ENCODE measurements at places on chromosomes 7 and 10.

- DNase-seq: no peak
Measured at GRCh38 chr10:71712170-71712569, 7.4 kb downstream of the C10orf105 start.

GRCh38 chr7:127258111-127258510 lies 5.4 kb upstream of the GRM8 start:
- no peak for DNase-seq

DNA sequence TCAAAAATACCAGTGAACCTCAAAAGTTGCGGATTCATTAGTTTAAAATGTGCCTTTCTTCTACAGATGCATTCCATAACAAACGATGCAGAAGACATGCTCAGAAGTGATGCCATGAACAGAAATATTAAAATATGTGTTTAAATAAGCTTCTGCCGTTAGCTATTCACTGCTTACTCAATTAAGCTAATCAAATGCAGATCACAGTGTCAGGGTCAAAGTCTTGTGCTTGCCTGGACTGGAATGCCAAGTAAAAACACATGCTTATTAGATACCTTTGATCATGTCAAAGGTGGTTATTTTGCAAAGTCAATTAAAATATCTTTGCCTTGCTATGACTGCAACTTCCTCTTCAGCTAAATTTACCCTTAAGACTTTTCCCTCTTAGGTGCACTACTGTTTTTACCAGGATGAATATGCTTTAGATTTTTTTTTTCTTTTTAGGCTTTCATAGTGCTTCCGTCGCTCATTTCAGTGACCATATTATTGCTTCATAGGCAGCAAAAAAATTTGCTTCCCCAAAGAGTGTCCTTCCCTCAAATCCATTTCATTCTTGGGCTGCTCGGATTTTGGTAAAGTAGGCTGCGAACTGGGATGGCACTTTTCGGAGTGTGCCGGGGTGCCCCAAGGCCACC lies 905 bp downstream of the ASB13 start:
- no peak for DNase-seq

- DNase-seq: no peak
Measured at GRCh38 chr7:600149-601035, 80.7 kb upstream of the PDGFA start.

DNA sequence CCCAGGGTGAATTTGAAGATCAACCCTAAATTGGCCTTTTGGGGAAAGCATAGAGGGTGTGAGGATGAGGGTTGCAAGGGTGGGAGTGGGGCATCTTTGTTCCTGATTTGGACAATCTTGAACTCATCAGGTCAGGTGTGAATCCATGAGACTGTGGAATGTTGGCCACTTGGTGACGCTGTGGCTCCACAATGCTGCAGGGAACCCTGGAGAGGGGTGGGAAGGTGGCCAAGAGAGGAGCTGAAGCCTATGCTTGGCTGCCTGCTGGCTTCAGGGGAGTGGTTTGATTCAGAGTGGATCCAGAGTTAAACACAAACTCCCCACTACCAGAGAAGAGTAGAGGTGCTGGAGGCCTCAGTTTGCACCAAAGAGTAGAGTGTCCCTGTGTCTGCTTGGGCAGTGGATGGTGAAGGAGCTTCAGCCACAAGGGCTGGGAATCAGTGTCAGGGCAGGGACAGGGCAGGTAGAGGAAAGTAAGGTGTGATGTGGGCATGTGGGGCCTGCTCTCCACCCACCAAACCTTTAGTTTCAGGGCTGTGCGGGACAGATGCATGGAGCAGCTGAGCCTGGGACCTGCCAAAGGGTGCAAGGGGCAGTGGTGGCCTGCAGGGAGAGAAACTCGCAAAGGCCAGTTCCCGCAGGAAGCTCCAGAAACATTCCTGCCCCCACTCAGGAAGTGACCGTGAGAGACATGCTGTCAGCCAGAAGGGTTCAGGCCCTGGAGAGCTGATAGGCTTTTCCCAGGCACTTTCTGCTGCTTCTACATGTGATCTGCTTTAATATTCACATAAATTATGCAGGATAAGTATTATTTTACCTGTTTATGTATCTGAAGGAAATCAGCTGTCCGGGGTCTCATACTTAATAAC lies 81.0 kb upstream of the PRSS58 start:
- DNase-seq: no peak

DNA sequence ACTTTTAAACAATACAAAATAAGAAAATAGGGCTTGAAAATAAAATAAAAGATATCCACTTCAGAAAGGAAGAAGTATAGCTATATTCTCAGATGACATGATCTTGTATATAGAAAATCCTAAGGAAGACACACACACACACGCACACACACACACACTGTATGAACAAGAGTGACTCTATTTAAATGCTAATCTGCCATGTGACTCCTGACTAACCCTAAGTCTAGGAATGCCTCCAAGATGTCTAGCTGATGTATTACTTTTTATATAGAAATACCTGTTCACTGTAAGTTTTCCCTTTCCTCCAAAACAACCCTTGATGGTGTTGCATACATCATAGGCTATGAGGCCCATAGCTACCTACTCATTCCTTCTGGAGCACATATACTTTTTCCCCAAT lies 173.1 kb upstream of the LRRTM3 start:
- no peak for DNase-seq

GRCh38 chr7:71987200-71987767 lies 424.9 kb downstream of the CALN1 start:
- no peak for DNase-seq

- no peak for DNase-seq
Measured at GRCh38 chr7:108193594-108194498, 63.7 kb upstream of the LAMB4 start.

- no peak for DNase-seq
Measured at GRCh38 chr7:48617508-48617907, 306.8 kb upstream of the CDC14C start.

GRCh38 chr7:14666304-14666703 lies 236.2 kb downstream of the DGKB start:
- no peak for DNase-seq

DNA sequence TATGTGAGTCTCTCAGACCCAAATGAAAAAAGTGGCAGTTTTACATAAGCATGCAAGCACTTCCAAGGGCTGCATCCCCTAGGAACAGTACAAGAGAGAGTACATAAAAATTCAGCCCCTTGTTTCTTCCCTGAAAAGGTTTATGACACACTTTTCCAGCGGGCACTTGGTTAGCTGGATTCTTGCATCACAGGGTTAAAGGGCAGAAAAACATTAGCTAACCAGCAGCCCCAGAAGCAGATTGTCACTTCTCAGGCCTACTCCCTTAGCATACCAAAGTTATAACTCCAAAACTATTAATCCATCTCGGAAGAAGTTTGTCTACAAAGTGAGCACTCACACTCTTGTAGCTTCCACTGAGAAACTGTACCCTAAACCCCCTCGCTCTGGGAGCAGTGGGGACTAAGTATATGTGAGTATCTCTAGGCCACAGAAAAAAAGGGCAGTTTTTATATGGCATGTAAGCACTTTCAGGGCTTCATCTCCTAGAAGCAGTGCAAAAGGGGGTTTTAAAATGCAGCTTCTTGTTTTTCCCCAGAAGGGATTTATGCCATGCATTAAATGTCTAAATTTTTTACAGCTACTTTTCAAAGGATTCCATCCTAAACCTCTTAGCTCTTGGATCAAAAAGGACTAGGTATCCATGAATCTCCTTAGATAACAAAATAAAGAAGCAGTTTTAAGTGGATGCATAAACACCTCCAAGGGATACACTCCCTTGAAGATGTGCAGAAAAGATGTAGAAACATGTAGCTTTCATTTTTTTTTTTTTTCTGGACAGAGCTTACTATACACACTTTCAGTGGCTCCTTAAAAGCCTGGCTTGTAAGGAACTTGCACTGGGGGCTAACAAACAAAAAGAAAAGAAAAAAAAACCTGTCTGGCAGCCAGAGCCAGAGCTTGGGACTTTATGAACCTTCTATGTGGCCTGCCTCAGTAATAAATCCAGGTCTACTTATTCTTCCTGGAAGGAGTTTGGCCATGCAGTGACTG lies 956.7 kb downstream of the CCSER2 start:
- no peak for DNase-seq

- DNase-seq: no peak
Measured at GRCh38 chr7:131603932-131604331, 47.5 kb upstream of the PODXL start.

DNA sequence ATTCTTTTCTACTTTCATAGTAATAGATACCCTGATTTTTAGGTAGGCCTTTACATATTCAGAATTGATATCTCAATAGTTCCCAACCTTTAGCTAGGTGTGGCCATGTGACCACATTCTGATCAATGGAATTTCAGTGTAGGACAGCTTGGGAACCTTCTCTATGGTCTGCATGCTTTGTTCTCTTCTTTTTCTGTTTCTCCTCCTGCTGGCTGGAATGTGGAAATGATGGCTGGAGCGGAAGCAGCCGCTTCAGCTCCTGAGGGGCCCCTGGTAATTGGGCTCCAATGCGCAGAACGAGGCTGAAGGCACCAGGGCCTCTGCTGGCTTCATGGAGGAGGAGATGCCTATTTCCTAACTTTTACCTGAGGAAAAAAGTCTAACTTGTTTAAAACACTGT lies 152.6 kb downstream of the ZMYND11 start:
- DNase-seq: no peak

DNA sequence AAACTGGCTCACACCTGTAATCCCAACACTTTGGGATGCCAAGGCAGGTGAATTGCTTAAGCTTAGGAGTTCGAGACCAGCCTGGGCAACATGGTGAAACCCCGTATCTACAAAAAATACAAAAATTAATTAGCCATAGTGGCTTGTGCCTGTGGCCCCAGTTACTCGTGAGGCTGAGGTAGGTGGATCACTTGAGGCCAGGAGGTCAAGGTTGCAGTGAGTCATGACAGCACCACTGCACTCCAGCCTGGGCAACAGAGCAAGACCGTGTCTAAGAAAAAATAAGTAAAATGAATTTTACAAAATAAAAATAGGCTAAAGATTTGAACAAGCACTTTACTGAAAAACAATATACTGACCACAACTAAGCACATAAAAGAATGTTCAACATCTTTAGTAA lies 9.8 kb upstream of the ORC5 start:
- no peak for DNase-seq

DNA sequence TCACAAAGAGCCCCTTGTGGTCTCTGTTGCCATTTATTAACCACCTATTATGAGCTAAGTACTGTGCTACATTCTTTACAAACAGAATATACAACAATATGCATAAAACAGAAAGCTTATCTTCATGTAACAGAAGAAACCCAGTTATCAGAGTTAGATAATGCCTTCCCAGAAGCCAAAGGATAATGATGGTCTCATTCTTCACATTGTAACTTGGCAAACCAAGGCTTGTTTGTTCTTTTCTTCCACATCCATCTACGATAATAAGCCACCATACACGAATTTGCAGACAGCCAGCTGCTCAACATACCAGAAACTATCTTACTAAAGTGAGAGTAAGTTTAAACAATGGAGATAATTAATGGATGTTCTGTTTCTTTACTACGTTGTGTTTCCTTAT lies 127.6 kb downstream of the NEBL start:
- no peak for DNase-seq

GRCh38 chr7:18689551-18689950 lies 194.0 kb downstream of the HDAC9 start:
- DNase-seq: no peak

GRCh38 chr7:152677808-152678670 lies 2.1 kb upstream of the XRCC2 start:
- no peak for DNase-seq

- DNase-seq: no peak
Measured at GRCh38 chr10:29011516-29011915, 277.4 kb upstream of the LYZL1 start.

GRCh38 chr7:142468871-142469665 lies 211.2 kb upstream of the PRSS58 start:
- DNase-seq: no peak

- no peak for DNase-seq
Measured at GRCh38 chr7:27560706-27561235, 101.9 kb downstream of the HIBADH start.

GRCh38 chr7:33936503-33936902 lies 31.2 kb downstream of the BMPER start:
- DNase-seq: no peak

- DNase-seq: no peak
Measured at GRCh38 chr7:141541375-141541774, 9.8 kb upstream of the AGK start.

- DNase-seq: no peak
Measured at GRCh38 chr10:129704225-129704624, 237.2 kb downstream of the MGMT start.

- no peak for DNase-seq
Measured at GRCh38 chr7:35893649-35894048, 92.8 kb downstream of the SEPTIN7 start.

DNA sequence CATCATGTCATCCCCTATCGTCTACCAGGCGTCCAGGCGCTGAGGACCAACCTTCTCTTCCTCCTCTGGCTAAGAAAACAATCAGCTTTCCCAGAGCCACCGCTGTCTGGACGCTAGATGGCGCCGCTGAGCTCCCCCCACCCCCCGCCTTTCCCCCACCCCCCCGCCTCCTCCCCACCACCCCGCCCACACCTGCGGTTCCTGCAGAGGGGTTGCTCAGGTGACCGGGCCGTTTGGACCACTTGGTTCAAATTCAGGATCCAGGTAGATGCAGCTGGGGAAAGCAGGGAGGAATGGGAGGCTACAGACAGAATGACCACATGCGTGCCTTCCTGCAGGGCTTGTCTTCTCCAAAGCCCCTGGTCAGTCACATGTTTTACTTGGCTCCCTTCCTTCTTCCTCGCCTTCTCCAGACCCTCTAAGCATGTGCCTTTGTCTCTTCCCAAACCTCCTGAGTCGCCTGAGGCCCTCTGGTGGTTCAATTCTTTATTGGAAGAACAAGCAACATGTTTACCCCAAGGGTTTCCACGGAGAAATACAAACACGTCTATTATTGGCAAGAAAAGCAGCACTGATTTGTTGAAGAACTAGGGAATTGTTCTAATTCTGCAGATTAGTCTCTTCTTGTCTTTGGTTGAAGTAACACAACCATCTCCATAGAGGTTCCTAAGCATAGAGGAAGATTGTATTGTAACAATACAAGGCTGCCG lies 24.7 kb downstream of the AOC1 start:
- peak; percentile 84 for DNase-seq

DNA sequence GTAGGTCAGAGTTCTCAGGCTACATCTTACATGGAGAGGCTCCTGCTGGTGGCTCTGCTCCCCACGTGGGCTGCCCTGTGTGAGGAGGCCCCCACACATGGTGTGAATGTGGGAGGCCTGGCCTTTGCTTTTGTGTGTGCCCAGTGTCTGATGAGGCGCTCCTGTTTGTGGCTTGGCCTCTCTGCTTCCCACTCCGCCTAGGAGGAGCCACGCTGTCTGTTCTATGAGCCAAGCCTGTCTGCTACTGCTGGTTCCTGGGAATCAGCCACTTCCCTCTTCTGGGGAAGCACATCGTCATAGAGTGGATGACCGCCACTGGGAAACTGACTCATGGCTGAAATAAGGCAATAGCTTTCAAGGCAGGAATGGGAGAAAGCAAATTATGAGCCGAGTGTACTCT lies 87.1 kb downstream of the CYP26A1 start:
- DNase-seq: no peak

Measured in germinal center (tissue), 1 donor.